Activated CD8-positive, alpha-beta memory T cell treated with anti-CD3 and anti-CD28 coated beads for 1 hour (primary cell): ENCODE measurements at places on chromosomes 1 and 21.

DNA sequence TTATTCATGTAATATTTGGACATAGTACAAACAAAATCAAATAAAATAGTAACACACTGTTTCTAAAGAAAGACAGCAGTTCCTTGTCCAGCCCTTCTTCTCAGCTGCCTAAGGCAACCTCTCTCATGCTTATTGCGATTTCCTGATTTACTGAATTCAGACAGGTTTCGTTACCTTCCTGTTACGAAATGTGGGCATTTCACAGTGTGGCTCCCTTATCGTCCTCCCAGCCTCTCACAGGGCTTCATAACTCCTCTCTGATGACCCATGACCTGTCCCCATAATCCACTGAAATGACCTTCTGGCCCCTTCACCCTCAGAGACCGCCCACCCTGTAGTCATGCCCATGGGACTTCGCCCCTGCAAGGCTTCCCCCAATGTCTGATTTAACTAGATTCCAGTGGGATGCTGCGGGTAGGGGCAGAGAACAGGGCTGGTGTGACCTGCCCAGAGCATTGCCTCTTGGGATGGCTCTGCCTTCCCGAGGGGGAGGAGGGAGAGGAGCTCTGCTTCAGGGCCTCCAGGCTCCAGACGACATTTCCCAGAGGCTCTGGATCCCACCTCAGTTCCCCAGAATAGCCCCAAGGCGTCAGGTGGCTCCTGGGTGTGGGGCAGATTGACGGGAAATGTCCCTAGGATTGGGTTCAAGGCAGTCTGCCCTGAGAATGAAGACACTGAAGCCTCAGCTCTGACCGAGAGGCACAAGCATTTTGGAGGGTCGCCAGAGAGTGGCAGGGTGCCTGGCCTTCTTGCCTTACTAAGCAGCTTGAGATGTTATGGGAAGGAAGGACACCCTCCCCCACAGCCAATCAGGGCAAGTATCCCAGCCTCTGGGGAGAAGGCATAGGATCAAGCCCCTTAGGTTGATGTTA is 20.6 kb downstream of the PADI2 start:
- DNase-seq = no peak

DNA sequence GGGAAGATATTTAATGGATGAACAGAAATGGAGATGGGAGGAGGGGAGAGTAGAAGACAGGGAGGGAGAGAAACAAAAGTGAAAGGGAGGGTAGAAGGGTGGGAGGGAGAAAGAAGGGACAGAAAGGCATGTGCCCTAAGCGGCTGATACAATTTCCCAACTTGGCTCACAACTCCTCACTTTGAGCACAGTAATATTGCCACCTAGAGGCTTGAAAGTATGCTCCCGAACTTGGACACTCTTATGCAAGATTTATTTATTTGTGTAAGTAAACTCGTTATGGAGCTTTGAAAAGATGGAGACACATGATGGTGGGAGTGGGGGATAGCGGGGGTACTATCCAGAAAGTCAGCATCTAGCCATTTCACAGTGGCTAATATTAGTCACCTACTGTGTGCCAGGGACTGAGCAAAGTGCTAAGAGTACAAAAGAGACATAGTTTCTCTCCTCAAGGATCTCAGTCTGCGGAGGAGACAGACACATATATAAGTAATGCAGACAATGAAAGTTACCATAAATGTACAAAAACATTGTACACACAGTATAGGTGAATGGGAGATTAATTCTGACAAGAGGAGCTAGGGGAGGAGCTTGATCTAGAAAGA is 189.7 kb downstream of the SEC16B start:
- no peak for DNase-seq

GRCh38 chr1:21232044-21232443 is 55.3 kb upstream of the EIF4G3 start:
- DNase-seq = peak; percentile 17

DNA sequence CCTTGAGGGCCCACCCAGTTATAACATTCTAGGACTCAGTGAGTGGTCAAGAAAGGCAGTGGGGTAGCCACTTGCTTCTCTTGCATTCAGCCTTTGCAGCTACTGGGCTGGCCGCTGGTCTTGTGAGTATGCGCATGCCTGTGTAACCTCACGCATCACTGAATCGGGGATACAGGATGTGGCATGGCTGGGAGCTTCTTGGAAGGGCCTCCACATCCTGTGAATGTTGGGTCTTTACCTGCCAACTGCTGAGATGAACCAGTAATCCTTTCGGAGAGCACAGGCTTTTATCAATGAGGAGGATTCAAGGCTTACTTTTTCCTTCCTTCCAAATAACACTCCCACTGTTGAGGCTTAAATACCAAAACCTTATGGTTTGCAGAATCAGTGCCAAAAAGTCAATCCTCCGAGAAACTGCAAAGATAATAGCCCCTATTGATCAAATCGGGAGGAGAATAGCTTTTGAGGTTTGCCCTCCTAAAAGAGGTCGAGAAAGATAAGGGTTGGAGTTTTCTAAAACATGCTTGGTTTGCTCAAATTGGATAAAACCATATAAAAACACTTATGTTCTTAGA is 198.9 kb upstream of the UBE2U start:
- DNase-seq = no peak

DNA sequence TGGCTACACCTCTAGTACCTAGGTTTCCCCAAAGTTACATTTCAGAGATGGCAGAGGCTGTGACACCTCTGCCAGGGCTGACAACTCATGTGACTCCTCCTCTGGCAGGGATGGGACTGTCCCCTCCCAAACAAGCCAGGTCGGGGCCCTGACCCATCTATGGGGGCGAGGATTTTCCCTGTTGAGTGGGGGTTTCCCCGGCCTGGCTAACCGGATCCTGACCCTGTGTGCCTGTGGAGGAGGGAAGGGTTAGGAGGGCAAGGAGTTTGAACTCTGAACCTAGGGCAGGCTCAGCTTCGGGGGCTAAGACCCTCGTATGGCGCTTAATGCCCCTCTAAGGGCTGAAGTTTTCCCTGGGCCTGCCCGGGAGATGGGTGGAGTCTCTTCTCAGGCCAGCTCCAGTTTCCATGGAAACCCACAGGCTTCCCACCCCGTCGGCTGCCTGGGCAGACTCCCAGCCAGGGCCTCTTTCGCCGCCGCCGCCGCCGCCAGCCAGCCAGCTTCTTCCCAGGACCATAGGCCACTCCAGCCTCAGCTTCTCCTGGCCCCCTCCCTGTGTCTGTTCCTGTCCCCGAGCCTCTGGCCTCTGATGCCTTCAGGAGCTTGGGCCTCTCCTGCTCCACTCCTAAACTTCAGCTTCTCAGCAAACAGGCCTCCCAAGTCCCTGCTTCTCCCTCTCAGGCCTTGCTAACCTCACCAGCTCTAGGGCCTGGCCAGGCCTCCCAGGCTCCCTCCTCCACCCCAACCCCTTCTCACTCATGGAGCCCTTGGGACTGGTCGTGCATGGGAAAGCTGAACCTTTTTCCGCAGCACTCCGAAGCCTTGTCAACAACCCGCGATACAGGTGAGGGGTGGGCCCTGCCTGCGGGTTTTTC is at the start of gene BTBD19:
Gene BTBD19, plus strand, starts transcription at position 461 of the 875 bp plus-strand sequence. Its CDS starts 298 bp downstream, at position 759.
- DNase-seq = no peak

DNA sequence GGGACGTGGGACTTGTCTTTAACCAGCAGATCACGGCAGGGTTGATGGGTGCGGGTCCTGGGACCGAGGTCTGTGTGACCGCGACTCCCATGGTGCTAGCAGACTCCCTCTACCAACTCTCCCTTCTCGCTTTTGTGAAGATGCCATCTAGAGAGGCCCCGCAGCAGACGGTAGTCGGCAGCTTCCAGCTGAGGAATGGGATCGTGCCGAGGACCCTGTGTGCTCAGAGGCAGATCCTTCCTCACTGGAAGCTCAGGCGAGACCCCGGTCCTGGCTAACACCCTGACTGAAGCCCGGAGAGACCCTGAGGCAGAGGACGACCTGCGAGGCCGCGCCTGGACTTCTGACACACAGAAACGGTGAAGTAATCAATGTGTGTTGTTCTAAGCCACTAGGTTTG is 12.5 kb upstream of the SPATC1L start:
- no peak for DNase-seq

DNA sequence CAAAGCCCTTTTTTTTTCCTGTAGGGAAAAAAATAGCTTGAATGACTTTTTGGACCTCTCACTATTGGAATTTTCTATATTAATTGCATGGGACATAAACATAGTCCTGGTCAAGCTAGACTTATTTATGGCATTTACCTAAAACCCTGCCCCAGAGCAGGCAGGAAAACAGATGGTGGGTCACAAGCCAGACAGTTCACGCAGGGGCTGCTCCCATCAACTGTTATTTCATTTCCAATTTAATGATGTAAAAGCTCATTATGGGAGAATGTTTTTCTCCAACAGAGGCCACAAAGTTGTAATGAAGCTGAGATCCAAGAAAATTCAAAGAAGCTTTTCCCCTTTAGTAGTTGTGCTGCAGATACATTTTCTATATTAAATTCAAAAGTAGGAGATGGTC is 99.2 kb downstream of the SGIP1 start:
- DNase-seq = no peak

- no peak for DNase-seq
Observed at GRCh38 chr1:178492341-178492740, 4.4 kb downstream of the CLEC20A start.

DNA sequence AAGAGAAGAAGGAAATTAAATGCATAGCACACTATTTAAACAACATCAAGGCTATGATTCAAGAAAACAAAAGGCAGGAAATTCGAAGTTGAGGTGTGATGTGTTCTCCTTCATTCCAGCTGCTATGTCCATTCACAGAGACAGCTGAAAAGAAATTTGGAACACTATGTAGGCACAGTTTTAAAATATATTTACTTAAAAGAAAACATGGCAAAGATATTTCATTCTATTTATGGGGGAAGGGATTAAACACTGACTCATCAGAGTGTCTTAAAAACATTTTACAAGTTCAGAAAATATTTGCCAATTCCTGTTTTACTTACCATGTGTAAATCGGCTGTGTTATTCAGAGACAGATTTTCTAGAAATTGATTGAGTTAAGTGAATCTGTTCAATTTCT is 39.4 kb upstream of the NGF start:
- DNase-seq = no peak

DNA sequence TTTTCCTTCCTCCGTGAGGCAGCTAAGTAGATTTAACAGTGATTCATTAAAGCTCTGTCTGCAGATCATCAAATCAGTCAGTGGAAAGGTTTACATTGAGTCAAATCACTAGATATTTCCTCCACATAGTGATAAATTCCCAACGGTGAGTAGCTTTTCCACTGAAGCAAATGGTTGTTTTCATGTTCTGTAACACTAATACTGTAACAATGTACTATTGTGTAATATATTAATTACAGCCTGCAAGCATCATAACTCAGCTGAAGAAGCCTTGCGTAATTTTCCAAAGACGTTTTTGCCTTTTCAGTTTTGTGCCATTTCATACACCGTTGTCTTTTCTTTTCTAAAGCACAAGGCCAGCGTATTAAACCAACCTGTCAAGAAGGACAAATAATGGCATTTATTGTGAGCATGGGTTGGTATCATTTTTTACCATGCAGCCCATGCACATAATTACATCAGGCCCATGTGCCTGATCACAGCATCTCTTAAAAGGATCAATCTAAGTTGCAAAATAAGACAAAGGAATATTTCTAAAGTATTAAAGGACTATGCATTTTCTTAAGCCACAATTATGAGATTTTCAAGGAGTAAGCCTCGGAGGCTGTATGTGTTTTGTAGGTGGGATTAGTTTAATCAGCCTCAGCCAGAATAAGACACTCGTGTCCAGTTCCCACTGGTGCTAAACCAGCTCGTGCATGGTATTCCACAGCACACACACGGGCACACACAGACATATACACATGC is 16.7 kb upstream of the PDE9A start:
- no peak for DNase-seq

GRCh38 chr1:100321100-100321493 is 31.2 kb upstream of the CDC14A start:
- no peak for DNase-seq

DNA sequence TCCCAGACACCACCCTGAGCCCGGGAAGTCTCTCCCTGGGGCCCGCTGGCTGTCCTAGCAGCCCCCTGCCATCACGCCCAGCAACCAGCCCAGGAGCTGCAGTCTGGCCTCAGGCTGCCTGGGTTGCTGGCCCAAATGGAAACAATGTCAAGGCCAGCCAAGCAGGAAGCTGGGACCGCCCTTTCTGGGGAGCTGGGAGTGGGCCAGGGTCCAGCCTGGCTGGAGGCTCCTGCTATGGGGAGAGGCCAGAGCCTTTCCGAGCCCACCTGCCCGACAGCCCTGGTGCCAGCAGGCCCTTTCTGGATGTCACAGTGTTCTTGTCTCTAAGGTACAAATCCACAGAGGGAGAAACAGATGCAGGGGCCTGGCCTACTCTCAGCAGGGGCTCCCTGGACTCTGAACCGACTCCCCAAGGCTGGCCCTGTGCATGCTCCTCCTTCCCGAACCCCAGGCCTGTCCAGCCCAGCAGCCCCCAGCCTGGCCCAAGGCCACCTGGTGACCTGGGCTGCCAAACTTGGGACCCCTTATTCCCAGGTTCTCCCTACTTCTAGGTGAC is 1.2 kb upstream of the MMEL1 start:
- DNase-seq = no peak

DNA sequence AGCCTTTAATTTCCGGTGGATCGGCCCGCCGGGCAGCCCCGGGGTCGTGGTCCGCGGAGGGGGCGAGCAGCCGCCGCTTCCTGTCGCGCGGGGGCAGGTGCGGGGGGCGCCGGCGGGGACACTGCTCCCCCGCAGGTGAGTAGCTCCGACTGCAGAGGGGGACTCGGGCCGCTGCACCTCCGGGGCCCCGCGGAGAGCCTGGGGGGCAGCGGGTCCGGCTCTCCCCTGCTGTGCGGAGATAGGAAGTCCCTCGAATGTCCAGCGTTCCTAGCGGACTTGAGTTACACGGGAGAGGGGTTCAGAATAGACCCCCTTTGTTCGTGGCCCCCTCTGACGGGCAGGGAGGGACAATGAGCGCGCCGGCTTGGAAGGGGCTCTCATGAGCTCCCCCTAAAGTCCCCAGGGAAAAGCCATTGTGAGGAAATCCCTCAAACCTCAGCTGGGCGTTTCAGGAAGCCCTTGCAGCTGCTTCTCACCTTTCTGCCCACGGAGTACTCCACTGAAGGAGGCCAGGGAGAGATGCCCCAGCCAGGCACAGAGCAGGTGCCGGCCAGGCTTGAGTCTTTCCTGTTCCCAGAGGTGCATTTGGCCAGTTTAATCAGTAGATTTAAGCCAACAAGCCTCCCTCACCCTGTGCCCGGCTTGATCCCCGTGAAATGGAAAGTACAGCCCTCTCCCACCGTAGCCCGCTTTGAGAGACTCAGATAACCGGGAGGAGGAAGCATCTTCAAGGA is 925 bp downstream of the PDE9A start:
- DNase-seq = no peak

DNA sequence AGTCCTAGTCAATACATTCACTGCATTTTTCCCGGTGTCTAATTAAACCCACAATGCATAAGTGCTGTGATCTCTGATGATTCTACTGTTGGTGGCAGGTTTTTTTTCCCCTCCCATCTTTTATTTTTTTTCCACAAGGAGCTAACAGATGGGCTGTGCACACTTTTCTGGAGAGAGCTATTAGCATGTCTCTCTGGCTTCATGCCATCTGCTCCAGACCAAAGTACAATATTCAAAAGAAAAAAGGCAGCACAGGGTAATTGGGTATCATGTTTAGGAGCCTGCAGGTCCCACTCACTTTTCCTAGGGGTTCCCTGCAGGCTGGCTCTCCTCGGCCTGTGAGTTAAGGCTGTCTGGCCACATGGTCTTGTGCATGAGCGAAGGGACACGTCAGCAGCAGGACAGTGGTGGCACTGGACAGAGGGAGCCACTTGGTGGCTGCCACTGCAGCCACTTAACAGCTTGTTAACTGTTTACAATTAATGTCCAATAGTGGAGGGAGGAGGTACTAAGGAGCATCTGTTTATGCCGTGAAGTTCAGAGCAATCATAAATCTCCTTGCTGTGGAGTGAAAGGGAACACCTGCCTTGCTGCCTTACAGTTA is 53.5 kb upstream of the C8B start:
- DNase-seq = no peak

- no peak for DNase-seq
Observed at GRCh38 chr1:112544011-112544688, 35.4 kb downstream of the WNT2B start.
